ENCODE measurements at places on chromosomes 2 and 18.

DNA sequence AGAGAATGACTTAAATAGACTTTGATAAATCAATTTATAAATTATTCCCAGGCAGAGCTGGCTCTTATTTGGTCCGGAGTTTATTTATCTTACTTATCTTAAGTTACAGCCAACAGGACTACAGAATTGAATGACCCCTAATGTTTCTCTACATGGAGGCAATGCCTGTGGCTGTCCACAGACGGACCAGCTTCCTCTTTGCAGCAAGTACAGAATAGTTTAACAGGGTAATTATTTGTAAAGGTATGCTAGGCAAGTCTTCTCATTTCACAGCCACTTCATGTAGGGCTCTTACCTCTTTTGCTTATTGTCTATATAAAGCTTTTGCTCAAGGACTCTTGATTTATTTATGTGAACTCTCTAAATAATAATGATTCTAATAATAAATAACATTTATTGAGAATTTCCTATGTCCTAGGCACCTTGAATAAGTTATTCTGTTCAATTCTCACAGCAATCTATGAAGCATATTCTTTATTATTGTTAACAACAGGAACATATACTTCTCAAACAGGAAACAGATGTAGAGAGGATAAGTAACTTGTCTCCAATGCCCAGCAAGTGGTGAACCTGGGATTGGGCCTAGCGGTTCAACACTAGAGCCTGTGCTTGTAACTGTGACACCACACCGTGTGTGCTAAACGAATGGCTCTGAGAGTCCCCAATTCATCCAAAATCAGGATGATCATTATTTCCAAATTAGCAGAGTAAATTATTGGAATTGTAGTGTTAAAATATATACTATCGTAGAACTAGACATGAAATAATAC lies 58.8 kb upstream of the NXPH2 start:
- no peak for DNase-seq

DNA sequence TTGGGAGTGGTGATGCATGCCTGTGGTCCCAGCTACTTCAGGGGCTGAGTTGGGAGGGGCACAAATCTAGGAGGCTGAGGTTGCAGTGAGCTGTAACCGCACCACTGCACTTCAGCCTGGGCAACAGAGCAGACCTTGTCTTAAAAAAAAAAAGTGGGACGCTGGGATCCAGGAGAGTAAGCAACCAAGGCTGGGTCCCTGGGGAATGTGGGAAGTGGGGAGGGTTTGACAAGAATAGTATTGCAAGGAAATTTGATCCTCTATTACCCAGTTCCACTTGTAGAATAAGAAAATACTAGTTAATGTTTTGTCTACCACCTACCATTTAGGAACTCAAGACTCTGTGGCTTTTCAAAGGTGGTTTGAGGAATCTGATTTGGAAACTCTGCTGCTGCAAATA lies 21.1 kb upstream of the DYTN start:
- DNase-seq, result no peak

- DNase-seq, result no peak
Observed at GRCh38 chr2:73218298-73218697, 4.3 kb downstream of the SMYD5 start.

DNA sequence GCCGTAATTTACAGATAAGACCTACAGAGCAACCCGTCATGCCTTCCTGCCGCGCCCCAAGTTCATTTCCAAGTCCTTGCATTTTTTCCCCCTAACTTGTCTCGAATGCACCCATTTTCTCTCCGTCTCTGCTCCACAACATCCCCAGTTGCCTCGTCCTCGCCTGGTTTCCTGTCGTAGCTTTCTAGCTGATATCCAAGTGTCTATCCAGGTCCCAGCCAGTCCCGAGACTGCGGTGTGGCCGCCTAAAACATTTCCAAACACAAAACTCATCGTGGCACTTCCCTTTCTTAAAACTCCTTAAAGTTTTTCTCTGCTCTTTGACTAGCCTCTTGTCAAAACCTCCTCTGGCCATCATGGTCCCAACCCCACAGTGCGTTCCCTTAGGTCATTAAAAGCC lies 1.2 kb upstream of the BARD1 start:
- DNase-seq, result no peak

DNA sequence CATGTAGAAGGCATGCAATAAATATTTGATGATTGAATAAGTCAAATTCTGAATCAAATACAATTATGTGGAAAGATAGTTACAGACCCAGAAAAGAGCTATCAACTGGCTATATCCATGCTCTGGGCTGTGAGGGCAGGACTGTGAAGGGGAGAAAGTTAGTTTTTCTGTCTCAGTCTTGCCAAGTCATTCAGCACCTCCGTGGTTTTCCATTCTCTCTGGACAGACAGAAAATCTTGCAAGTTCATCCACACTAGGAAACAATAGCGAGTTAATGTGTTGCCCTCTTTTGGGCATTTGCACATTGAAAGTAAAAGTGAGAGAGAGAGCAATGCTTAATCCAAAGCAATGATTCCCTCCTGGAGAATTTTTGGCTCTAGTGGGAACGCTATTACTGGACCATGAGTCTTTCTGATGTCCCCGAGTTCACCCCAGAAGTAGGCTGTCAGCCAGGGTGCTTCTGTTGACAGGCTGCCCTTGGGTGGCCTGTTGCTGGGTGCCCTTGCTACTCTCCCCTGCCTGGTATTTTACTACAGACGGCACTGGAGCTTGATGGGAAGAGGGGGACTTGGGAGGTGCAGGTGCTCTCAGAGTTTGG lies 238.3 kb downstream of the LOXHD1 start:
- no peak for DNase-seq

All from stimulated activated CD8-positive, alpha-beta memory T cell treated with anti-CD3 and anti-CD28 coated beads, Interleukin-2, amount 100 ng/mL, for 1 hour (primary cell).